ENCODE measurements at places on chromosomes 3 and 15.

DNA sequence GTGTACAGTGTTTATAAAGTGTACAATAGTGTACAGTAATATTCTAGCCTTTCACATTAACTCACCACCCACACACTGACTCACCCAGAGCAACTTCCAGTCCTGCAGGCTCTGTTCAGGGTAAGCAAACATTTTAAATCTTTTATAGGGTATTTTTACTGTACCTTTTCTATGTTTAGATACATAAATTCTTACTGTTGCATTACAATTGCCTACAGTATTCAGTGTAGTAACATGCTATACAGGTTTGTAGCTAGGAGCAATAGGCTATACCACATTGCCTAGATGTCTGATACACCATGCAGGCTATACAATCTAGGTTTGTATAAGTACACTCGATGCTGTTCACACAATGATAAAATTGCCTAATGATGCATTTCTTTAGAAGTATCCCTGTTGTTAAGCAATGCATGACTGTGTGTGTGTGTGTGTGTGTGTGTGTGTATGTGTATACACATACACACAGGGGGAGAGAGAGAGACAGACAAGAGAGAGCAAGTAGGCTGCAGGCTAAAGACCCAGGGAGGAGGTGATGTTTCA lies 72.5 kb upstream of the PRR23C start:
- no peak for DNase-seq

GRCh38 chr3:88025001-88025552 lies 33.7 kb downstream of the CGGBP1 start:
- no peak for DNase-seq

DNA sequence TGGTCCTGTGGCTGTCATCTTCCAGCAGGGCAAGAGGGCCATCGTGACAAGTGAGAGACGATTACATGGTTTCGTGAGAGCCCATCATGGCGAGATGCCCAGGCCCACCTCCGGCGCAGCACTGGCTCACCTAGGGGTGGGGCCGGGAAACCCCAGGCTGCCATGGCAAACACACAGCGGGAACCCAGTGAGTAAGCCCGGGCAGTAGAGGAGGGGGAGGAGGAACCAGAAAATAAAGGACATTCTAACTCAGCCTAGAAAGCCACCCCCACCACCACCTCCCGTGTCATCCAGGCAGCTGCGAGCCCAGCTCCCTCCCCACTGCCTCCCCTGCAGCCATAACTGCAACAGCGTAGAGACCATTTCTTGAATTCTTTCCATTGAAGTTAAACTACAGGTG lies 52.3 kb downstream of the PCSK6 start:
- no peak for DNase-seq

DNA sequence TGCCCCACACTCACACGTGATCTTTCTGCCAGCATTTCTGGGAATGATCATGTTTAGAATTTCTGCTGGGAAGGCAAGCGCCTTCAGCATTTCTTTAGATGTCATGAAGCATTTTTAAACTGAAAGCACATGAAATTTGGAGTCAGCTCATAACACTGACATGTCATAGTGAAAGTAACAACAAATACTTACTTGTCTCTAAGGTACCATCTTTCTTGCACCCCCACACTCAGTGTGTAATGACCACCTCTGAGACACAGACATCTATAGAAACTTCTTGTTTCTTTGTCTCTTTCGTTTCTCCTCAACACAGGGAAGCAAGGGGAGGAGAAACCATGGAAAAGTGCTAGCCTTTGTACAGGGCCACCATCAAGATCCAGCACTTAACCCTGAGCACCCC lies 171.7 kb downstream of the RORA start:
- no peak for DNase-seq

GRCh38 chr3:125185805-125186204 lies 26.7 kb downstream of the SLC12A8 start:
- DNase-seq: no peak

DNA sequence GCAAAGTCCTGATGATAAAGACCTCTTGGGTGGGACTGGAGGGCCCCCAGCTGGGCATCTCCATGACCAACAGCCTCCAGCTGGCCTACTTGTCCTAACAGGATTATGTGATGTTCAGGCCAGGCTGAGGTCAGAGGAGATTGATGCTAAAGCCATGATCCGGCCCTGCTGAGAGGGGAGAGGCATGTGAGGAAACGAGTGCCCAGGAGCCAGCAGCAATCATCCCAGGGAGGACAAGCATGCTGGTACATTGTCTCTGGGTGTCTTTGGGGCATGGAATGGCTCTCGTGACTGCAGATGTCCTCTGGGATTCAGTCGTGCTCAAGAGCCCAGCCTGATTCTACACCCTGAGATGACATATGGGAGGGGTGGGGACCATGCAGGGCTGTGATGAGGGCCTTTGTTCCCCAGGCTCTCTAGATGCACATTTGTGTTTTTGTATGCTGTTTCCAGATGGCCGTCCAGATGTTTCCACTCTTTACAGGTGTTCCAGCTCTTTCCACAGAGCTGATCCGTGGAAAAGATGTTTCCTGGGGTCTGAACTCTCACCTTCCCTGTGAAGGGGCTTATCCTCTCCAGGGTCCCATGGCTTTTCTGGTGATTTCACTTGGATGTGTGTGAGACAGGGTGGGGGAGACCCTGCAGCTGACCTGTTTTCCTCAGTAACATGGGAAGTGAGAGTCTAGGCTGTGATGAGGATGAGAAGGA lies 20.2 kb downstream of the SLC24A1 start:
- no peak for DNase-seq

GRCh38 chr3:97197830-97198229 lies 383.4 kb downstream of the EPHA6 start:
- DNase-seq: no peak

DNA sequence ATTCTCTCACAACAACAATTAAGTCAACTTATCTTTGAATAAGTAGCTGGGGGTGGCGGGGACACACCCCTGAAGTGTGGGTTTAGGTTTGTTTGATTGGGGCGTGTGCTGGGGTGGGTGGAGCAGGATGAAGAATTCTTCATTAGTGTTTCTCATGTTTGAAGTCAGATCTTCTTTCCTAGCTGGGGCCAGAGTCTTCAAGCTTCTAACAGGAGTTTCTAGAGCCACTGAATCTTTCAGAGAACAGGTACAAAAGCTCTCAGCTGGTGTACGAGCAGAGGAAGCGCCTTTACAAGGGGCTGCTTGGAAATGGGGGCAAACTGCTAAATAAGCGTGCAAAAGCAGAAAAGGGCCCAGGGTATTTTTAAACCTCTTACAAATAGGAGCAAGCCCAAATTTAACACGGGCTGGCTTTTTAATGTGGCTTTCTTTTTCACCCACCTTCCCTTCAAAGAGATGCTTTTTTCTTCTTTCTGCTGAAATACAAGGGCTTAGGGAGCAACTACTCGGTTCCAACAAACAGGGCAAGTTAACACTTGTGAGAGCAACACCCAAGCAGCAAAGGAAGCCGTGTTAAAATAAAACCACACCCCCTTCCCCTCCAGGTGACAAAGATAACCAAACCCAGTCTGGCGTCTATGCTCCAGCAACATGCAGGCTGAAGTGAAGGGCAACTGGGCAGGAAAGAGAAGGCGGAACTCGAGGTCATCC lies 86.9 kb upstream of the RASGRP1 start:
- DNase-seq: no peak
